Eye (tissue), 1 donor: ENCODE measurements at places on chromosomes 11 and 22.

DNA sequence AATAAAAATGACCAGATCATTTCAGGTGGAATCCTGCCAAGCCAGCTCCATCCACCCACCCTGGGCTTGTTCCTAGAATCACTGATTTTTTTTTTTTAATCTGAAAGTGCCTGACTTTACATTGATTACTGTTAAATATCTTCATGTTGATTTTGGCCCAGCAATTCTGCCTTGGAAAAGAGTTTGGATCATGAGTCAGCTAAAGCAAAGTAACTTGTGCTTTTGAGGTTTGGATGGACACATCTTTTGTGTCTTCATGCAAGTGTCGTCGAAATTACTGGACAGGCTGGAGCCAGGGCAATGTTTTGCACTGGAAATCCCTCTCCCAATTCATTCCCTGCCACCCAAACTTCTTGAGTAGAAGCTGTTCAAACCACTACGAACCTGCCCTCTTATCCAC, 164.0 kb upstream of the SYT13 start:
- DNase-seq: no peak

GRCh38 chr22:19889951-19890350, 35.3 kb upstream of the GNB1L start:
- no peak for DNase-seq

DNA sequence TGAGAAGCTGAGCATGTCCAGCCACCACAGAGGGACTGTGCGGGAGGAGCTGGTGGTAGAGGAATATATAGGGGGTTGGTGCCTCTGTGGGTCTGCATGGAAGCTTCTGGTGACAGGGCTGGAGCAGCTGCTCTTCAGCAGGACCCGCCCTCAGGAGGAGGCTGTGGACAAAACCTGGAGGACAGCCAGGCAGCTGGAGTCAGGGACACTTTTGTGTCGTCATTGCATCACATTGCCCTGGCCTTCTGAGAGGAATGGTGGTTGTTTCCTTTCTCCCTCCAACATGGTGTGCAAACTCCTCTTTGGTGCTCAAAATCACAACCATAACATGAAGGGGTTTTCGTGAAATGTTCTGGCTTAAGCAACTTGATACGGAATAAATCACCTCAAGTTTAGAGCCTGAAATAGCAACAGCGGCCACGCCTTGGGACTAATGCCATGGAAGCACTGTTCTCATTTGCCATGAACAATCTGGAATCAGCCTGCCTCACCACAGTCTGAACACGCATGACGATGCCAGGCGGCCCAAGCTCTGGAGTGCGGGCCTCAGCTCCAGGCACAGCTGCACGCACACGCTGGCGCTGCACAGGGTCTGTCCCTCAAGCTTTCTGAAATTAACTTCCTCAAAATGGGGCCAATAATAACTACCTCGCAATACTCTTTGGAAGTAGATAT, 17.1 kb upstream of the CSRP3 start:
- DNase-seq: peak; percentile 50

GRCh38 chr11:1371836-1372465, 17.8 kb upstream of the BRSK2 start:
- no peak for DNase-seq

DNA sequence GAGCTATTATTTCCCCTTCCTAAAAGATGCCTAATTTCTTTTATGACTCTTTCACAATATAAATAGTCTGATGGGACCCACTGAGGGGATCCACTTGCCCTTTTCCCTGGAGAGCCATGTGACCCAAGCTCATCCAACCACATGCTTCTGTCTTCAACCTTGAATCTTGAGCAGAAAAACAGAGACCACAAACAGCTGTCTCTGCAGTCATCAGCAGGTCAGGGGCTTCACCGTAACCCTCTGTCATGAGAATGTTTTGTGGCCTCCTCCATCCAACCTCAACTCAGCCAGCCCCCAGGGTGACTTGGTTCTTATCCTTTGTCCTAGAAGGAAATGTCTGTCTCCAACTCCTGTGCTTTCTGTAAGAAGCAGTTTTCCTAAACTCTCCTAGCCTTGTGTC, 129.6 kb upstream of the POU2AF2 start:
- DNase-seq: no peak

DNA sequence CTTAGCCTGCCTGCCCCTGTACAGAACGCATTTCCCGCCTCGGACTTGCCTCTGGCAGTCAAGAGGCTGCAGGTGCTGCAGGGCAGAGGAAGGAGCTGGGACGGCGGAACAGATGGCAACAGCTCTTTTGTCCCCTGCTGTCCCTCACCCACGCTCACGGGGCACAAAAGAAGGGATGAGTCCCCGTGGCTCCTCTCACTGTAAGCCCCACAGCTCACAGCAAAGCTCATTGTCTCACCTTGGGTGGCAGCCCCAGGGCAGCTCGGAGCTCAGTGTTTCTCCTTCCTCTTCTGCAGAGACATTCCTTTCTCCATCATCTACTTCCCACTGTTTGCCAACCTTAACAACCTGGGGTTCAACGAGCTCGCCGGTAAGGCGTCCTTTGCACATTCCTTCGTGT, 24.3 kb downstream of the SLC25A18 start:
- no peak for DNase-seq

DNA sequence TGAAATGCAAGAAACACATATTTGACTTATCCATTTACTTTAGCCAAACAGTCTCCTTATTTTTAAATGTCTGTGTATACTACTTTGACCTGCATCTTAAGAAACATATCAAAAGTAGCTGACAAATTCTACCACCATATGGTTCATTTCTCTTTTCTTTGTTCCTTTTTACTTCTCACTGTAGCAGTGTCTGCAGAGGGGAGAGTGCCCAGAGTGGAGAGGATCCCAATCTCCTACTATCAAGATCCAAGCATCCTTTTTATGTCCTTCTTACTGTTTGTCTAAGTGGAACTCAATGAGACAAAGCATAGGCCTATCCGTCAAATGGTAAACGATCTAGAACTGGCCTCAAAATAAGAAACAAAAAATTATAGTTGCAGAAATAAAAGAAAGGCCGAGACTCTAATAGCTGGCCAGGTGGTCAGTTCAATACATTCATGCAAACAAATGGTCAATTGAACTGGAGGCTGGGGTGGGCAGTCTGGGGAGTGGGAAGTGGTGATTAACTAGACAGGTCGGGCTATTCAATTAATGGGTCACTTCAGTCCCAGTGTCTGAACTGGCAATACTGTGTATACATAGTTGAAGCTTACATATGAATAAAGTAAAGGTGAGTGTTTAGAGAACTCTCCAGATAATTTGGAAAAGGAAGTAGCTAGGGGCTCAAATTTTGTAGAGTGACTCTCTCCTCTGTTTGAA, 149.1 kb downstream of the MAML2 start:
- peak; percentile 58 for DNase-seq

DNA sequence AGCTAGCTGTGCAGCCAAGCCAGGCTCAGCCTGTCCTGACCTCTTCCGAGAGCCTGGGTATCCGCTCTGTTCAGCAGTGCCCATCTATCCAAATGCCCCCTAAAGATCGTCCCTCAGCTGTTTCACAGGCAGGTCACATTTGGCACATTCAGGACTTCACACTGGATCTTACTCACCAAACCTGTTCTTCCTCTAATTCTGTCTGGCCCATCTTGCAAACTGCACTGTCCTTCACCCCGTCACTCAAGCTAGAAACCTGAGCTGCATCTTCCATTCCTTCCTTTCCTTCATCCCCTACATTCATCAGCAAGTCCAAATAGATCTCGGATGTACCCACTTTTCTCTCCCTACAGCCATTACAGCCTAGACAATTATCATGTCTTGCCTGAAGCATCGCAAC, 60.7 kb upstream of the CSNK2A3 start:
- DNase-seq: no peak

DNA sequence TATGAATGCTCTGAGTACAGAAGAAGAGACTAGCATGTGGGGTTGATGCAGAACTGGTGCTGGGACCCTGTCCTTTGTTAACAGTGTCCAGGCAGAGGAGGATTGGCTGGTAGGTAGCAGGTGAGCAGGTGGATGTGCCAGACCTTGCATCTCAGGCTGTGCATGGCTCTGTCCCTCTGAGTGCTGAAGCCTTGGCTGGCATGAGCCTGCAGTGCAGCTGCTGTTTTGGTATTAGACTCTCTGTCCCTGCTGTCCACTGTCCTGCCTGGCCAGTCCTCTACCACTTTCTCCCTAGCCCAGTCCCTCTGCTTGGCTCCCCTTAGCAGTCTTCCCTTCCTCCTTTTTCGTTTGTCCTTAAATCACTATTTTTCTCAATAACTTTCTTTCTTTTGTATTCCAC, 213.6 kb upstream of the ZBED5 start:
- DNase-seq: no peak

DNA sequence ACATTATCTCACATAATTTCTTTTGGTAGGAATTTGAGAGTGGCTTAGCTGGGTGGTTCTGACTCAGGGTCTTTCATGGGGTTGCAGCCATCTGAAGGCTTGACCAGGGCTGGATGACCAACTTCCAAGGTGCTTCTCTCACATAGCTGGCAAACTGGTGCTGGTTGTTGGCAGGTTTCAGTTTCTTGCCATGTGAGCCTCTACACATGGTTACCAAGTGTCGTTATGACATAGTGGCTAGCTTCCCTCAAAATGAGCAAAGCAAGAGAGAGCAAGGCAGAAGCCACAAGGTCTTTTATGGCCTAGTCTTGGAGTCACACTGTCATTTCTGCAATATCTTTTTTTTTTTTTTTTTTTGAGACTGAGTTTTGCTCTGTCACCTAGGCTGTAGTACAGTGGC, 4.2 kb upstream of the TFIP11 start:
- DNase-seq: no peak

- DNase-seq: no peak
These were observed 91.6 kb upstream of the PARVA start for GRCh38 chr11:12285811-12286222.

GRCh38 chr22:38941488-38941987, 15.9 kb upstream of the APOBEC3A start:
- no peak for DNase-seq

DNA sequence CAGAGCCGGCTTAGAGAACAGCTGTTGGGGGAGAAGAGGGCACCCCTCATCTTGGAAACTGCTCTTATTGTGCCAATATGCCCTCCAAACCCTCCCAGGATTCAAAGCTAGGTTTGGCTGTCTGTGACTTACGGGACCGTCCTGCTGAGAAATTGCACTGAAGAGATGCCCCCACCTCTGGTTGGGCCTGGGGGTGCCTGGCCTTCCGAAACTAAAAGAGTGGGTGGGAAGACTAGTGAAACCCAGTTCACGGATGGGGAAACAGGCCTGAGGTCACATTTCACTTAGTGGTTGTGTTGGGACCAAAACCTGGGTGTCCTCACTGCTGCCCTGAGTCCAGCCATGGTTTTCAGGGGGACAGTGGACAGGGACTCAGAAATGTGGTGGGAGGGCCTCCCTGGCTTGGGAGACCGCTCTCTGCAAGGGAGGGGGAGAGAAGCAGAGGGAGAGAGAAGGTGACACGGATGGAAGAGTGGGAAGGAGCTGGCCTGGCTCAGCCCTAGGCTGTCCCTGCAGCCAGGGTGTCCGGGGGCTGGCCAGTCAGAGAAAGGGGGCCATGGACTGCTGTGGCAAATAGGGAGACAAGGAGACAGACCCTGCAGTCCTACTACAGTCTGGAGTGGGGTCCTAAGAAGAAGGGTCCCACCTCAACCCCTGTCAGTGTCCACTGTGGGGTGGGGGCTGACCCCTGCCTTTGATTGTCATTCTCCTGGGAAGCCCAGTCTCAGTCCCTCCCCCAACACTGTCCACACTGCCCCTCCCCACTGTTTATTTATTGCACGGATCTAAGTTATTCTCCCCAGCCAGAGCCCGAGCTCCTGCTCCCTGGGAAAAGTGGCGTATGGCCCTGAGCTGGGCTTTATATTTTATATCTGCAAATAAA, 13.6 kb downstream of the MAFF start:
- DNase-seq: no peak

GRCh38 chr11:2867142-2867541, 18.4 kb downstream of the CDKN1C start:
- no peak for DNase-seq

DNA sequence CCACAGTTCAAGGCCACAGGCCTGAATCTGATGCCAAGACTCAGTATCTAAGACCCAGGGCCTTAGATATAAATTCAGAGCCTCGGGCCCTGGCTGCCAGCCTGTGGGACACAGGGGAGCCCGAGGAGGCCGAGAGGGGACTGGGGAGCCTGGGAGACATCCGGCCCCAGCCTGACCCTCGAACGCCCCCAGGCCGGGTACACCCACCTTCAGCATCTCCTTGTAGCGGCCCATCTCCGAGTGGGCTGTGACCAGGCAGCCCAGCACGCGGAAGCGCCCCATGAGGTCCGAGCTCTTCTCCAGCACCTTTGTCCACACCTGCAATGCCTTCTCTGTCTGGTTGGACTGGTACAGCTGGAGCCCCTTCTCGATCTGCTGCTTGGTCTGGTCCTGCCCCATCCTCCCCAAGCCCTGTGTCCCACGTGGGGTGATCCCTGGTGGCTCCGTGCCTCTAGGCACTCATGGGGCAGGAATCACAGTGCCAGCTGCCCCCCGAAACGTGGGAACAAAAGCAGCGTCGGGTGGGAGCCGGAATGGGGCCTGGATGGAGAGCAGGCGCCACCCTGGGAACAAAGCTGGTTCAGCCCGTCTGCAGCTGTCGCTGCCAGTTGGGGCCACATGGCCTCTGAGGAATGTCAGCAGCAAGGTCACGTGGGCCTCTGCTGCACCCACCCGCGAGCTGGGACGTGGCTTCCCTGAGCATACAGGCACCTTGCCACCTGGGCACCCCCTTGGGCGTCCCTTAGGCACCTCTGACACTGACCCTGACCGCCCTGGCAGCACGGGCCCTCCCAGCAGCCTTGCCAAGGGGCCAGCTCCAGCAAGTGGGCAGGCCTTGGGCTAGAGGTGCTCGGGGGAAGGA, at the start of gene RAPSN:
Gene RAPSN, minus strand, starts transcription at position 571 of the 862 bp plus-strand sequence. Its CDS starts 172 bp downstream, at position 399.
- DNase-seq: no peak

DNA sequence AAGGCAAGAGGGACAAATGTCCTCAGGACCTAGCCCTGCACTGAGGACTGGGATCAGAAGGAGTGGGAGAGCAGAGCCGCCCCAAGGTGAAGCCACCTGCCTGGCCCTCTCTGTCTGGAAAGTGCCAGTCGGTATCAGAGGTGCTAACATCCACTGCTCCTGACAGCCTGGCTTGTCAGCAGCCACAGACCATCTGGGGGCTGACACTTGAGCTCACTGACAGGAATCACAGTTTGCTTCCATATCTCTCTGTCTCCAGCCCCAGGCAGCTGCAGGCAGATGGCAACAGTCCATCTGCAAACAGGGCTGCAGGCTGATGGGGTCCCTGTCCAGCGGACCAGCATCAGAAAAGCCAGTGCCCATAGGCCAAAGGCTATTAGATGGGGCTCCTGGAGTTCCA, 5.5 kb downstream of the OPCML start:
- DNase-seq: peak; percentile 30

DNA sequence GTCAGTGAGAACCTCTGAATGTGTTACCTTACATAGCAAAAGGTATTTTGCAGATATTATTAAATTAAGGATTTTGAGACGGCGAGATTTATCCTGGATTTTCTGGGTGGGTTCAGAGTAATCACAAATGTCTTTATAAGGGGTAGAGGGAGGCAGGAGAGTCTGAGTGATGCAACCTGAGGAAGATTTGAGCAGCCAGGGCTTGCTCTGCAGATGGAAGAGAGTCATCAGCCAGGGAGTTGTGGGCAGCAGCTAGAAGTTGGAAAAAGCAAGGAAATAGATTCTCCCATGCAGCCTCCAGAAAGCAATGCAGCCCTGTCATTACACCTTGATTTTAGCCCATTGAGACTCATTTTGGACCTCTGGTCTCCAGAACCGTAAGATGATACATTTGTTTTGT, 4.1 kb upstream of the WDR74 start:
- no peak for DNase-seq
